ENCODE measurements at places on chromosomes 2 and 18. TPM values are rescaled to one million over a fixed set of nuclear protein-coding genes. Genes with fewer than 3 reads are reported as not detected.
A peak's percentile ranks its signal among the peaks of the same experiment; 100 is the strongest.

DNA sequence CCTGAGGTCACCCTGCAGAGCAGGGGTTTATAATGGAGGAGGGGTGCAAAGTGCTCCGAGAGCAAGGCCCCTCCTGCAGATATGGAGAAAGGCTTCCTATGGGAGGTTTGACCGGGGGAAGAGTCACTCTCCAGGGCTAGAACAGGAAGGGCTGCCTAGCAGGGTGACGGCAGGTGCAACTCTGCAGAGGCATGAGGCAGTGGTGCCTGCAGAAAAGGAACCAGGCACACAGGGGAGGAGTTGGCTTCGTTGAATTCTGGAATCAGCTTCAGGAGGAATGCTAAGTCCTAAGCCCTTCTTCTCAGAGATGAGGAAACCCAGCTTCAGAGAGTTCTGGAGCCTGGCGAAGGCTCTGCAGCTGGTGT, 17.5 kb upstream of the HPCAL1 start:
- no peak overlapping the region for H3K4me3 ChIP-seq
- H3K4me1 ChIP-seq, result peaks cover 48% of the 10 kb centered on the region
- no peaks in the 10 kb centered on the region for H3K27me3 ChIP-seq
- DNase-seq, result no peak
- H3K36me3 ChIP-seq, result no peaks in the 10 kb centered on the region

The PROKR1 gene
- total RNA-seq, result 5.8 TPM

DNA sequence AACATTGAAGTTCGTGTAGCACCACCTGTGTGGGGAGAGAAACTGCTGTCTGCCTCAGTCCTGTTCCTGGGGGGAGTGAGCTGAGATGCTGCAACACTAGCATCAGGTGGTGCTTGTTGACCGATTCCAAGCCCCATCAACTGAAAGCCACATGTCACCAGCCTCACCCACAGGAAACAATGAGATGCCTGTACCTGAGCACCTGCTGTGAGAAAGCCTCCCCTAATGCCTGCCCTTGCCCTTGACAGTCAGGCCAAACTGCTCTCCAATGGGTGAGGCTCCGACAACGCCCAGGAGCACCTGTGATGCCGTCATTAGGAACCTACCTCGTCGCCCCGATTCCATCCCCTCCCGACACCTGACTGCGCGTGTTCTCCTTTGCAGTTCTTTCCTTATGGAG, 104.6 kb downstream of the SMC6 start:
- H3K27me3 ChIP-seq, result no peaks in the 10 kb centered on the region
- H3K4me3 ChIP-seq, result no peak overlapping the region
- peaks cover 18% of the 10 kb centered on the region for H3K36me3 ChIP-seq
- H3K4me1 ChIP-seq, result peaks cover 8% of the 10 kb centered on the region
- no peak for DNase-seq
- no peak overlapping the region for H3K27ac ChIP-seq

DNA sequence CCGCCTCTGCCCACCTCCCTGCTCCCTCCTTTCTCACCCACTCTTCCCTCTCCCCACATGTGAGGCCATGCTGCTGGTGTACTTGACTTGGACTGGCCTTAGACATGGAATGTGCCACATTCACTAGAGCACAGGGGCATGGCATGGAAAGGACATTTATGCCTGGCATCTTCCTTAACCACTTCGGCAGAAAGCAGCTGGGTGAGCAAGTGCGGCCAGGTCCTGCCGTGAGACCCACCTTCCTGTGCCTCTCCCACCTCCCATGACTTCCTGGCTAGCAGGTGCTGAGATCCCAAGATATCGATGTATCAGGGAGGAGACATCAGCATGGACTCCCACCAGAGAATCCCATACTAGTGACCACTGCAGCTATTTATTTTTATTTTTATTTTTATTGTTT, 13.0 kb downstream of the GPR55 start:
- no peak for DNase-seq
- H3K4me3 ChIP-seq, result no peak overlapping the region
- H3K36me3 ChIP-seq, result no peaks in the 10 kb centered on the region
- H3K4me1 ChIP-seq, result no peaks in the 10 kb centered on the region
- no peaks in the 10 kb centered on the region for H3K27me3 ChIP-seq

The TWIST2 gene
- total RNA-seq, result 3.4 TPM

DNA sequence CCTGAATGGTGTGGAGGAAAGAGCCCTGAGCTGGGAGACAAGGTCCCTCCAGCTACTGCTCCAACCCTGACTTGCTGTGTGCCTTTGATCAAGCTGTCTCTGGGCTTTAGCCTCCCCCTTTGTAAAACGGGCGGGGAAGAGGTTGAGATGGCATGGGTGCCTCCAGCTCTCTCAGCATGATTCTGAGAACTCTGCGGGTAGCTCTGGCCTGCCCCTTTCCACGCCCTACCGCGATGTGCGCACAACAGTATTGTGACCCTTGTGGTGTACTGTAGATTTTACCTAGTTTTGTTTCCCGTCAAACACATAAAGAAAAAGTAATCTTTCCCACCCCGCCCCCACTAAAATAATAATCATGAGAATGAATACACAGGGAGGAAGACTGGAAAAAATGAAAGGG, 5.3 kb downstream of the CD8A start:
- peaks cover 35% of the 10 kb centered on the region for H3K27me3 ChIP-seq
- H3K4me3 ChIP-seq, result no peak overlapping the region
- peaks cover 28% of the 10 kb centered on the region for H3K4me1 ChIP-seq

- H3K4me3 ChIP-seq, result no peak overlapping the region
- no peaks in the 10 kb centered on the region for H3K27me3 ChIP-seq
- DNase-seq, result no peak
- peaks cover 21% of the 10 kb centered on the region for H3K4me1 ChIP-seq
- H3K36me3 ChIP-seq, result no peaks in the 10 kb centered on the region
These were observed 20.9 kb upstream of the ROCK2 start for GRCh38 chr2:11365096-11365879.

DNA sequence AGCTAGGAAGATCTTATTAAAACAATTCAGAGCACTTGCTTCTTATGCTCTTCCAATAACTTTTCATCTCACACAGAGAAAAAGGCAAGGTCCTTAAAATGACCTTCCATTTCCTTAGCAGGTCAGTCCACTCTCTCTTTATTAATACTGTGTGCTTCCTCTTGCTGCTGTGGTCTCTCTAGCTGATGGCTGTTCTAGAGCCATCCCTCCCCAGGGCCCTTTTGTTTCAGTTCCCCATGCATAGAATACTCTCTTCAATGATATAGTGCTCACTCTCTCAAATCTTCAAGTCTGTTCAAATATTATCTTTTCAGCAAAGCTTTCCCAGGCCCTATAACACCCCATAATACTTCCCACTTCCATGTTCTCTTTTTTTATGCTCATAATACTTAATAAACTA, 469.3 kb downstream of the METTL4 start:
- H3K4me1 ChIP-seq, result no peaks in the 10 kb centered on the region
- no peak overlapping the region for H3K27ac ChIP-seq

DNA sequence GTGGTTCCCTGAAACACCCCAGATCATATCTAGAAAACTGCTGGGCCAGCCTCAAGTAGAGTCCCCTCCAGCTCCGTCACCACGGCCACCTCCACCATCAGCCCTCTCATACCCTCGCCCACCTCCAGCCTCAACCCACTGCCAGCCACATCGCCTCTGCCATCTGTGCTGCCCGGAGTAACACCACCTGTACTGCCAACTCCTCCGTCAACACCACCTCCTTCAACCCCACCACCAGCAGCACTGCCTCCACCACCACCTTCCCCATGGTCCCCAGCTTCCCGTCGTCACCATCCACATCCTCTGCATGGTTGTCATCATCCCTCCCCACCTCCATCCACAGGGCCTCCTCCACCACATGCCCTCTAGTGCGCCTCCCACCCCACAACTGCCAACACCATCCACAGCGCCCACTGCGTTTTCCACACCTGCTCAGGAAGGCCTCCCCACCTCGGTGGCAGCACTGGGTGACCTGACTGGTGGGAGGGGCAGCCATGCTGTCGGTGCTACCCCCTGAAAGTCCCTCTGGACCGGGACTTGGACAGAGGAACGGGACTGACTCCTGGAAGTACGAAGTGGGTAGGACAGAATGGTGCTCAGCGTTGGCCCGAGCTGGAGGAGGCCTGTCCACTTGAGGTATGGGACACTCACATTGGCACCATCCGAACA, 1.6 kb downstream of the SNED1 start:
- H3K4me1 ChIP-seq, result peaks cover 38% of the 10 kb centered on the region
- DNase-seq, result no peak
- H3K27ac ChIP-seq, result no peak overlapping the region
- peak overlapping the region; percentile 36 for H3K4me3 ChIP-seq
- H3K36me3 ChIP-seq, result no peaks in the 10 kb centered on the region

Measured in spinal cord (tissue), 10 donors.